Panc1 (cell line): ENCODE measurements at places on chromosomes 4 and X.

- no peak for DNase-seq
Observed at GRCh38 chr4:76960014-76960413, 10.5 kb downstream of the SEPTIN11 start.

- no peak for DNase-seq
Observed at GRCh38 chrX:758917-759316, 128.3 kb downstream of the SHOX start.

GRCh38 chrX:18210470-18210869, 10.2 kb downstream of the BEND2 start:
- no peak for DNase-seq

DNA sequence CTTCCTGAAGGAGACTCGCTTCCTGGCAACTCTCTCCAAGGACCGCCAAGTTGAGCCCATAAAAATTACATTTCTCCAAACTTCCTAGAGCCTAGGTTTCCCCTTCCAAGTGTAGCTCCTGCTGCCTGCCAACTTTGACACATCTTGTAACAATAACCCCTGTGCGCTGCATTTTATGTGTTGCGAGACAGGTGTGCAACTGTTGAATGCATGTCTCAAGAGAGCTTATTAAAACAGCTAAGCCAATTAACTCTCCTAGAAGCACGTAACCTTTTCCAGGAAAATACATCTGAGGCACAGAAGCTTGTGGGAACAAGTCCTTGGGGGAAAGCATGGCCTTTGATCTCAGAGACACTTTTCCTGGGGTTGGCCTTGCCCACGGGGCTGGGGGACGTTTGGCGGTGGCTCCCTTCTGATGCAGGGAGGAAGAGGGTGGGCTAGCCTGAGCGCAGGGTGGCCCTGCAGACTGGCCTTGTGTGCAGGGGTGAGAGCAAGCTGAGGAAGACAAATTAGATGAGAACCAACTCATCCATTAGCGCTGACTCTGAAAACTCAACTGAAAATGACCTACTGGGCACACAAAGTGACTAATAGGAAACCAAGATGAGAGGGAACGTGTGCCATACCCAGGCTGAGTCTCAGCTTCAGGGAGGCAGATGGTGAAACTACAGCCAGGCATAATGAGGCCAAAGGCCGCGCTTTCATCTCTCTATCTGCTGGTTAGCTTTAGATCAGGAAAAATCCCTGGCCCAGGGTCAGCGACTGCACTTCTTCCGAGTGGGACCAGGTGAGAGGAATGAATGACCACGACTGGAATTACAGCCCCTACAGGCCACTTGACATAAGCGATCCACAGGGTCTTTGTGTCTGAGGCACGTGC, 75.3 kb downstream of the ENPP6 start:
- DNase-seq, result no peak

DNA sequence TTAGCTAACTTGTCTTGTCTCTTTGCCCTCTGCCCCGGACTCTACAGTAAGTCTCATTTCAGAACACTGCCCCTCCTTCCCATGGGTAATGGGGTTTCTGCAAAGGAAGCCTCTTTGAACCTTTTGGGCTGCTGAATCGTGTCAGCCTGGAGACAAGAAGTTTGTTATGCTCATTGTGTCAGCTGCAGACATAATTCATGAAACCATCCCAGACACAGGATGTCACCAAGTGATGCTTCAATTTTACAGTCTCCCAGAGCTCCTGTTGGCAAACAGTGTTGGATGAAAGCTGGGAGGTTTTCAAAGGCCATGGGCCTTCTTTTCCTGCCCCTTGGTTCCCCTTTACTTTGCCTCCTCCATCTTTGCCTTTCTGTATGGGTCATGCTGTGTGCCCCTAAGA, 223.1 kb upstream of the TAPT1 start:
- DNase-seq, result no peak

GRCh38 chr4:72442715-72443114, 126.3 kb downstream of the ADAMTS3 start:
- no peak for DNase-seq

DNA sequence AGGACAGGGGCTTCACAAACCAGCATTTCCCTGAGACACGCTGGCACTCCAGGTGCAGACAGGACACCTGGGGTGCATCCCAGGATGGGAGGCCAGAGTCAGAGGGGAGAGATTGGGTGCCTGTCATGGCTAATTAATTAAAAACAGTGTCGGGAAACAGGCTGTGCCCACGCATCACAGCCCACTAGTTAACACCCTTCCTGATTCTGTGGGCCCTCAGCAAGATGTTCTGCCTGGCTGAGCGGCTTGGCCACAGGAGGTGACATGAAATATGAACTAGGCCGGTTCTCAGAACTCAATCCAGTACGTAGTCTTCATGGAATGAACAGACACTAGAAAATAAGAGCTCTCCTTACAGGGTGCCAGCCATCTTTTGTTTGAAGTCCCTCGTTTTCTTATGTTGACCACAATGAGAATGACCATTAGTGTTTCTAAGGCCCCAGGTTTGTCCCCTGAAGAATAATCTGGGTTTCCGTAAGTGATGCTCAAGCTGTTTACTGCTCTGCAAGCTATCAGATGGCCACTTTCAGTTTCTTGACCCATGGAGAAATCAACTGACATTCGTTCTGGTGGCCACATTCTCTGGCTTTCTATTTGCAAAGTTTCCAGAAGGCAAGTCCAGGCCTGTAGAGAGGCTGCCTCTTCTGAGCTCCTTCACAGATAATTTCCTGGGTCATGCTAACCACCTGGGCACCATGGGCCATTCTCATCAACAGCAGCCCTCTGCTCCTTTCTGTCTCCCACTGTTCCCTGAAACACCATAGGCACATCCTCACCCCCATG, 72.3 kb downstream of the SLC34A2 start:
- no peak for DNase-seq
